Activated CD8-positive, alpha-beta memory T cell treated with anti-CD3 and anti-CD28 coated beads for 4 hours (primary cell): ENCODE measurements at places on chromosomes 3 and 15.

GRCh38 chr3:13045904-13046568 is 27.2 kb downstream of the IQSEC1 start:
- DNase-seq, result no peak

GRCh38 chr15:101641894-101642293 is 10.3 kb downstream of the TM2D3 start:
- DNase-seq, result no peak

DNA sequence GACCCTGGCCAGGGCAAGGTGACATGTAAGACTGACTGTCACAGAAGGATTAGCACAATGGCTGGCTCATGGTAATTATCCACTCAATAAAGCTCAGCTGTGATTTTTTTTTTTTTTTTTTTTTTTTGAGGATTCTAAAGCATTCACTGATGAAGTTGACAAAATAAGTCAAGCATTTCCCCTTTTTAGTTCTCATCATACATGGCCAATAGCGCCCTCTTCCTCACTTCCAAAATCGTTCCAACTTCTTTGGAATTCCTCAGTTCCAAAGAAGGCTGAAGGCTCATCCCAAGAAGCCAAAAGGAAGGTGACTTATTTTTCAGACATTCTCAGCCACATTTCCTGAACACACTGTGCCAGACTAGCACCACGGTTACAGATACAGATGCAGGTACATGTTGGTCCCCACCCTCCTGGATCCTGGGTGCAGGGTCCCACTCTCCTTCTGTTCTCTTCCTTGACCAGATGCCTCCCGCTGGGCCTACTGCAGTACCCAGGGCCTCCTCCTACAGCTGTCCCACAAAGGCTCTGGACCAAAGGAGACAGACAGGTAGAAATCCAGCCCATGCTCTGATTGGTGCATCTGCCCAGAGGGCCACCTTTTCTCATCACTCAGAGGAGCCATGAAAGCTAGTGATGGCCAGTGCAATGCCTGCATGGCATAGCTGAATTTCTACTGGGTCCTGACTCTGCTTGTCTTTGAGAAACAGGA is 202.6 kb downstream of the UACA start:
- no peak for DNase-seq

DNA sequence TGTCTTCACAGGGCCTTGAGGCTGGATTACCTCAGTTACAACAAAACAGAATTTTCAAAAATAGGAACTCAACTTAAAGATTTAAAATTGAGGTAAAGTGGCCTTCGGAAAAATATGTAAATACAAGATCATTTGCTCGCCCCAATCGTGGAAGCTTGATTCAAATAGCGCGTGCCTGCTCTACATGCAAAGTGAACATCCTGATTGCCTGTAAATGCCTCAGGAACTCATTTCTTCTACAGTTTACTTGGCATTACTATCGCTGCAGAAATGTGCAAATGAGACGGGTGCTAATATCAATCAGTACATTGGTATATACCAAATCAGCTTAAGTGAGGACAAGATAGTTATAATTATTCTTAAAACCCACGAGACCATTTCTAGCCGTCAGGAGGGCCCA is 159.2 kb downstream of the XXYLT1 start:
- no peak for DNase-seq

DNA sequence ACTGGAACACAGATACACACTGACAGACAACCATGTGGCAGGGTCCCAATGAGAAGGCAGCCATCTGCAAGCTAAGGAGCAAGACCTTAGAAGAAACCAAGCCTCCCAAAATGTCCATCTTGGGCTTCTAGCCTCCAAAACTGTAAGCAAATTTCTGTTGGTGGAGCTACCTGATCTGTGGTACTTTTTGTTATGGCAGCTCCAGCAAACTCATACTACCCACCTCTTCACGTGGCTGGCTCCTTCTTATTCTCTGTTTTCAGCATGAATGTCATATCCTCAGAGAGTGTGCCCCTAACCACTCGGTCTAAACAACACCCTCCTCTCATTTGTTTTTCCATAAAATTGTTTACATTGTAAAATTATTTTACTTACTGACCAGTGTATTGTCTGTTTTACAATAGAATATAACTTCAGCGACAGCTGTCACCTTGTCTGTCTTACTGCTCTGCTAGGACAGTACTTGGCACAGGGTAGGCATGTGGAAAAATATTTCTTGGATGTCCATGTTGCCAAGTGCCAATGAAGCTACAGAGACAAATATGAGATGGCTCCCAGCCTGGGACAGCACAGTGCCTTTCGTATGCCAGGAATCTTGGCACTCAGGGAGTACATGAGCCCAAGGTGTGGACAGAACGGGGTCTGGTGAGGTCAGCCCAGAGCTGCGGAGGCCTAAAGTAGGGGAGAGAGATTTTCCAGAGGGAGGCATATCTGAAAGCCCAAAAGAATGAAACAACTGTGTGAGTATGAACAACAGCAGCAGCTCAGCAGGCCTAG is 17.4 kb upstream of the SLC25A36 start:
- DNase-seq, result no peak

GRCh38 chr15:38217191-38217595 is 35.4 kb upstream of the SPRED1 start:
- DNase-seq, result no peak

DNA sequence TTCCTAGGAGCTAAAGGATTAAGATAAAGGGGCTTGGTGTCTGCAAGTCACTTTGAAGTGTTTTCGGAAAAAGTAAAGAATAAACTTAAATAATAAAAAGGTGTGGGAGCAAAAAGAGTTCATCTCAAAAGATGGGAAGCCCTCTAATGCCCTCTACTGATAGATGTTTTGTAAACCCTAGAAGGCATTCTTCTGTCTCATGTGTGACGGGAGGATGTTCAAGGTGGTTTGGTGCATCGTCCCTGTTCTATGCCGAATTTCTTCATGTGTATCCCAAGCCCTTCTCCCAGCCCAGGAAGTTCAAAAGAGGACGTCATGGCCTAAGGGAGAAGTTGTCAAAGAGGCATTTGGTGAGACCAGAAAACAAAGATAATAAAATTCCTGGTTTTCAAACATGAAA is 37.2 kb downstream of the CCK start:
- no peak for DNase-seq

DNA sequence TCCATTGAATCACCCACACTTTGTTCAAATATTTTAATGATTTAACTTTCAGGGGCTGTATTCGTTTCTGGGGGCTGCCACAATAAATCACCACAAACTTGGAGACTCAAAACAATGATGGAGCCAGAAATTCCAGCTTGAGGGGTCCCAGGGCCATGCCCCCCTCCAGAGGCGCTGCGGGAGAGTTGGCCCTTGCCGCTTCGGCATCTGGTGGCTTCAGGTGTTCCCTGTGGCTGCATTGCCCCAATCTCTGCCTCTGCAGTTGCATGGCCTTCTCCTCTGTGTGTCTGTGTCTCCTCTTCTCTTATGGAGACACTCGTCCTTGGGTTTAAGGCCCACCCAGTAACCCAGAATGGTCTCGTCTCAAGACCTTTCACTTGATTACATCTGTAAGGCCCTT is 144.7 kb downstream of the CHSY1 start:
- DNase-seq, result no peak

- DNase-seq, result no peak
Observed at GRCh38 chr3:23830869-23831484, 25.2 kb downstream of the UBE2E1 start.

DNA sequence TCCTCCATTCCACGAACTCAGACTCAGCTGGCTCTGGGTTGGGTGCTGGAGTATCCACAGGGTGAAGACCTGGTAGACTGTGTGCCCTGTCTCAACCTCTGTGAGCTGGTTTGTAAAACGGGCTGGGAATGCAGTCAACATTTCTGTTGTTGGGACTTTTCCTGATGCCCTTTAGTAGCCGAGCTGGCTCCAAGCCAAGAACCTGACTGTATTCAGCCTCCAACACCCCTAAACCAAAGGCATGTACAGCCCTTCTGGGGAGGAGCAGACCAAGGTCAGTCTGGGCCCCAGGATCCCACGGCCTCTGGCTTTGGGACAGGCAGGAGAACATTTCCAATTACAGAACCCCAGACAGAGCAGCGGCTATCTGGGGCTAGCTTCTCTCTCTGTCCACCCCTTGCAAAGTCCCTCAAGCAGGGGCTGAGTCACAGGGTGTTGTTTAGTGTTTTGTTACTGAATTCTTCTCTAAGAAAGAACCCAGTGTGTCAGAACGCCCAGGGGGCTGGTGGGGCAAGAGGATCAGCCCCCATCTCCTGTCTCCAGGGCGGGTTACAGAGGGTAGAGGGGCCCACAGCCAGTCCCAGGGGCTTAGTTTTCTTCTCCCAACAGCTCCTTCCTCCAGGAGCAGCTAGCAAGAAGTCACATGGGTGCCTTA is 56.8 kb upstream of the SLC6A6 start:
- DNase-seq, result no peak

DNA sequence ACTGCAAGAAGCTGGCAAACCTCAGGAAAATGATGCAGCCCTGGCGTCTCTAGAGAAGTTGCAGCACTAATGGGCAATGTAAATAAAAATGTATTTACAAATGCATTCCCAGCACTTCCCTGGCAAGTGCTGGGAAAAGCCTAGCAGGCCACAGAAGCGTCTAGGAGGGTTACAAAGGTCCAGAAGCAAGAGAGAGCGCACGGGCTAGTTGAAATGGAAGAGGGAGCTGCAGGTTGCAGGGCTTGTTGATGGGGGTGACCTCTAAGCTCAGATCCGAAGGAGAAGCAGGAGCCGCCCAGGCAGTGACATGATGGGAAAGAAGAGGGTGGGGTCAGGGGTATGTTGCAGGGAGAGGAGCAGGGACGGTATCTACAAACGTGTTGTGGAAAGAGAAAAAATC is 2.7 kb upstream of the KNL1 start:
- DNase-seq, result no peak

DNA sequence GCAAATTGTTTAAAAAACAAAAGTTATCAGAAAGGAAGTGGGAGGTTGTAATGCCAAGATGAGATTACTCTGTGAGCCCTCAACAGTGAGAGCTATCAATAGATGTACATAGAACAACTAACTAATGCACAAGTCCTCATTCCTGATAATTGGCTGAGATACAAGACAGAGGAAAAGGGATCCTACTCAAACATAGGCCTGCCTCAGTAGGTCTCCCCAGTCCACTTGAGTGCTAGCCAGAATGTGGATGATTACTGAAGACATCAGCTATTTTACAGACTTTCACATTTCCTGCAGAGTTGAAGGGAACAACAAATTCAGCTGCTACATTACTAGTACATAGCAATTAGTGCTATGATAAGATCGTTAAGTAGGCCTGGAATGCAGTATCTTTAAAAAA is 981.9 kb downstream of the TUSC7 start:
- DNase-seq, result no peak

DNA sequence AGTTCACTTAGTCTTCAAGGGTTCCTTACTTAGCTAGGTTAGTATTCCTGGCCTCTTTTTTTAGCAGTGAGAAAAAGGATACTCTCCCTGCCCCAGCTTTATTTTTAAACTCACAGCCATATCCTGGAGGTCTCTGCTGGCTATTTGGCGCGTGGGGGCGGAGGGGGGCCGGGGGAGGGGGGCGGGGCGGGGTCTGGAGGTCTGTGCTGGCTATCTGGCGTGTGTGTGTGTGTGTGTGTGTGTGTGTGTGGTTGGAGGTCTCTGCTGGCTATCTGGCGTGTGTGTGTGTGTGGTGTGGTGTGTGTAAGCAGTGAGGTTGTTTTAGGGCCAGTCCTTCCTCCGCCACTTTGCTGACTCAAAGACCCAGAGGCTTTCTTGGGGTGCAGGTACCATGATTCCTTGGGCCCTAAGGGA is 579 bp upstream of the PLAAT1 start:
- DNase-seq, result no peak

DNA sequence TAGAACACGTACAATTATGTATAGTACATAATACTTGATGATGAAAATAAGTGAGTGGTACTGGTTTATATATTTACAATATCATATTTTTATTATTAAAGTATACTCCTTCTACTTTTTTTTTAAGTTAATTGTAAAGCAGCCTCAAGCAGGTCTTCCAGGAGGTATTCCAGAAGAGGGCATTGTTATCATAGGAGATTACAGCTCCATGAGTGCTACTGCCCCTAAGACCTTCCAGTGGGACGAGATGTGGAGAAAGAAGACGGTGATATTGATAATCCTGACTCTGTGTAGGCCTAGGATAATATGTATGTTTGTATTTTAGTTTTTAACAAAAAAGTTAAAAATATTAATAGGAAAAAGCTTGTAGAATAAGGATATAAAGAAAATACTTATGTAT is 40.3 kb upstream of the SCN5A start:
- DNase-seq, result no peak

DNA sequence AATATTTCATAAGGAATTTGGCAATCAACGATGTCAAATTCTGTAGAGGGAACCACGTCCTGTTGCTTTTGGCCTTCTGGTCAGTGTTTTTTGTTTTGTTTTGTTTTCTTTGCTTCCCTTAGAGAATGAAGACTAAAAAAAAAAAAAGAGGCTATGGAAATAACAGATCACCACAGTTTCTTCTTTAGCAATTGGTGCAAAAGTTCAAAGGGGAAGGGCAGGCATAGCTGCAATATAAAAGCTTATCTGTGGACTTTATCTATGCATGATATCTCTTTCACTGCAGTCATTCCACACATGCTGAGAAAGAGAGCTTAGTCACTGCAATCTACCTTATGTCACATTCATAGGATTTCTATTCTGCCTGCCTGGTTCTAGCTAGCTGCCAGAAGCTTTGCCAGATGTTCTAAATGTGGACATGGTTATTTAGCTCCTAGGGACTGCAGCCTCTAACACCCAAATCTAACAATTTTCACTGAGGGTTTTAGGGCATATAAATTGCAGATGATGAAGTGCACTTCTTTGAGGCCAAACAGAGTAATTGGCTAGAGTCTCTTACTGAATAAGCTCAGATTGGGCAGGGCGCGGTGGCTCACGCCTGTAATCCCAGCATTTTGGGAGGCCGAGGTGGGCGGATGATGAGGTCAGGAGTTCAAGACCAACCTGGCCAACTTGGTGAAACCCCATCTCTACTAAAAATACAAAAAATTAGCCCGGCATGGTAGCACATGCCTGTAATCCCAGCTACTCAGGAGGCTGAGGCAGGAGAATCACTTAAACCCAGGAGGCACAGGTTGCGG is 637.2 kb downstream of the NTRK3 start:
- no peak for DNase-seq

- no peak for DNase-seq
Observed at GRCh38 chr3:8366219-8366810, 135.3 kb upstream of the LMCD1 start.

DNA sequence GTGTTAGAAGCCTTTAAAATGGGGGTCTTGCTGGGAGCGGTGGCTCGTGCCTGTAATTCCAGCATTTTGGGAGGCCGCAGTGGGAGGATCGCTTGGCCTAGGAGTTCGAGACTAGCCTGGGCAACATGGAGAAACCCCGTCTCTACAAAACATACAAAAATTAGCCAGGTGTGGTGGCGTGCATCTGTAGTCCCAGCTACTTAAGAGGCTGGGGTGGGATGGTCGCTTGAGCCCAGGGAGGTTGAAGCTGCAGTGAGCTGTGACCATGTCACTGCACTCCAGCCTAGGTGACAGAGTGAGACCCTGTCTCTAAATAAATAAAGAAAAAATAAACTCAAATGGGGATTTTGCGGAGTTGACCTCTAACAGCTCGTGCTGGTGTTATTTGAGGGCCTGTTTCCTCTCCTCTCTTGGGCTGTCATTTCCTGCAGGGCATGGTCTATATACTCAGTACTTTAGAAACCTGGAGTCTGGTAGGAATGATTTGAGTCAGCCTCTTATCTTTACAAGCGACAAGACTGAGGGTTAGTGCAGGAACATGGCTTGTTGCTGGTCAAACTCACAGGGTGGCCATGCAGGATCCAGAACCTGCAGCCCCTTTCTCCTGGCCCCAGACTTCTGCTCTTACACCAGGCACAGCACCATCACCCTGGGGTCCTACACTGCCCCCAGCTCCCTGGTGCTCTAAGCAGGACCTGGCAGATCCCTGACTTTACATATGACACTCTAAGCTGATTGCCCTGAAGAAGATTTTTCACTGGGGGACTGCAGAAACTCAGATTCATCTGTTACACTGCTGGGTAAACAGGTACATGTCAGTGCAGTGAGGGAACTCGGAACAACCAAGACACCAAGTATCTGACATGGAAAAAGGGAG is 15.1 kb downstream of the EHD4 start:
- no peak for DNase-seq
